ENCODE measurements at places on chromosomes 2 and 18.

- DNase-seq, result no peak
These were observed 294.5 kb downstream of the PLCL1 start for GRCh38 chr2:198098918-198099317.

GRCh38 chr18:13915995-13916431 is 677 bp upstream of the MC2R start:
- DNase-seq, result no peak

DNA sequence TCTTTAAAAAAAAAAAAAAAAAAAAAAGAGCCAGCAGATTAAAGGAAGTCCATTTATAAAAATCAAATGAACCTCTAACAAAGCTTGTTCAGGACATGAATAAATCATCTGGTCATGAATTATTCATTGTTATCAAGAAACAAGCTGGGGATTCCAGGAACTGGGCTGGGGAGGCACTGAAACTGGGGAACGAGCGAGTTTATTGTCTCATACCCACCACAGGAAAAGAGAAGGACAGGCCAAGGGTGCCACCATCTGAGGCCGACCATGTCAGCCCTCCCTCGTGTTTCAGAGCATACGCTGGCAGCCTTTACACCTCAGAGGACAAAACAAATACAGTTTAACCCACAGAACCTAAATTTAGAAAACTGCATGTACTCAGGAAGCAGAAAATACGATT is 164.2 kb downstream of the VWC2L start:
- no peak for DNase-seq

- DNase-seq, result no peak
These were observed 1.6 kb downstream of the LRATD1 start for GRCh38 chr2:14634182-14634488.

GRCh38 chr2:204529795-204530463 is 15.3 kb upstream of the PARD3B start:
- DNase-seq, result no peak

DNA sequence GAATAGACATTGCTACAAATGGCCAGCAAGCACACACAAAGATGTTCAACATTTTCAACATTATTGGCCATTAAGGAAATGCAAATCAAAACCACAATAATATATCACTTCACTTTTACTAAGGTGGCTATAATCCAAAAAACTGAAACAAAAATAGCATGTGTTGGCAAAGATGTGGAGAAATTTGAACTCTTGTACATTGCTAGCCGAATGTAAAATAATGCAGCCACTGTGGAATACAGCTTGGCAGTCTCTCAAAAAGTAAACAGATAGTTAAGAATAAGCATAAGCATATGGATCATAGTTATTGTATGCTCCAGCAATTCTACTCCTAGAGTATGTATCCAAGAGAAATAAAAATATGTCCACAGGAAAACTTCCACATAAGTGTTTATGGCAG is 192.5 kb downstream of the EN1 start:
- no peak for DNase-seq

DNA sequence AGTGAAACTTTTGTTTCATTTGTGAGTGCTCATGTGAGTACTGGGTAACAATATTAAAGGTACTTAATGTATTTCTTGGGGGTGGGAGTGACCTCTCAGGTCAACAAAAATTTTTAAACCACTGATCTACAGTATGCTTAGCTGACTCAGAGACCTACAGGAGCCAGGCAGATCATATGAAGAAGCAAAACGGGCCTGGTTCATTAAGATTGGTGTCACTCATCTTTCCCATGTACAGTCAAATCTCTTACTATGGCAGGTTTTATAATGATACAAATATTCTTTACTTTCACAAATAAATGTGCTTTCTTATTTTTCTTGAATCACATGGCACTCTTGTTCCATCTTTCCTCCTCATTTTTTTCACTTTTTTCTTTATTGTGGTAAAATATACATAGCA is 7.7 kb upstream of the TMSB10 start:
- DNase-seq, result no peak

DNA sequence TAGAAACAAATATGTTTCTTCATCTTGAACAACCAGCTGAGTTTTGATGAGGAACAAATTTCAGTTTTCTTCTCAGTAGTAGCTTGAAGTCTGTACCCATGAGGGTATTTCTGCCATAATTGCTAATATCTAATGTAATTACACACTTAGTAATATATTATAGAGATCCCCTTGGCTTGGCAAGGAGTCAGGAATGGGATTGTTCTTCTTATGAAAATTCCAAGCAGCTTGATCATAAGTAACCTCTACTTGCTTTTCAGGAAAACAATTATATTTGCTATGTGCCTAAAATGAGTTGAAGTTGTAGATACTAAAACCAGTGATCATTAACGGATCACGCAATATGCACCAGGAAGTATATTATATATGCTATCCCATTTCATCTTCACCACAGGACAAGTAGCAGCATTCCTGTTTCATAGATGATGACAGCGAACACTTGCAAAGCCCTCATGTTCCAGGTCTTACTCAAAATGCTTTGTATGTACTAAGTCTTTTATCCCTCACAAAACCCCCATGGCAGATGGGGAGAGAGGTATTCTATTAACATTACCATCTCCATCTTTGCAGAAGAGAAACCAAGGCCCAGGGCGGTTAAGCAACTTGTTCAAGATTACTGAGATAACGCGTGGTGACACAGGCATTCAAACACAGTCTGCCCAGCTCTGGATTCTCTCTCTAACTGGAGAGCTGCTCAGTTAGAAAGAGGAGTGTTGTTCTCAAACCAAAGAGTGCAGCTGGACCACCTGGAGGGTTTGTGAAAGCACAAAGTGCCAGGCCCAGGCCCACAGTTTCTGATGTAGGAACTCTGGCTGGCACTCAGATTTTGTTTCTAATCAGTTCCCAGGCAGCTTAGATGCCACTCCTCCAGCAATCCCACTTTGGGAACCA is 21.8 kb upstream of the RGPD4 start:
- no peak for DNase-seq

- no peak for DNase-seq
These were observed 254.6 kb upstream of the PIK3C3 start for GRCh38 chr18:41700416-41700815.

- no peak for DNase-seq
These were observed 621.2 kb downstream of the CNTNAP5 start for GRCh38 chr2:124646166-124646815.

- no peak for DNase-seq
These were observed 103.3 kb downstream of the COL6A3 start for GRCh38 chr2:237310515-237311114.

- no peak for DNase-seq
These were observed 162.7 kb upstream of the COL3A1 start for GRCh38 chr2:188811522-188811921.

DNA sequence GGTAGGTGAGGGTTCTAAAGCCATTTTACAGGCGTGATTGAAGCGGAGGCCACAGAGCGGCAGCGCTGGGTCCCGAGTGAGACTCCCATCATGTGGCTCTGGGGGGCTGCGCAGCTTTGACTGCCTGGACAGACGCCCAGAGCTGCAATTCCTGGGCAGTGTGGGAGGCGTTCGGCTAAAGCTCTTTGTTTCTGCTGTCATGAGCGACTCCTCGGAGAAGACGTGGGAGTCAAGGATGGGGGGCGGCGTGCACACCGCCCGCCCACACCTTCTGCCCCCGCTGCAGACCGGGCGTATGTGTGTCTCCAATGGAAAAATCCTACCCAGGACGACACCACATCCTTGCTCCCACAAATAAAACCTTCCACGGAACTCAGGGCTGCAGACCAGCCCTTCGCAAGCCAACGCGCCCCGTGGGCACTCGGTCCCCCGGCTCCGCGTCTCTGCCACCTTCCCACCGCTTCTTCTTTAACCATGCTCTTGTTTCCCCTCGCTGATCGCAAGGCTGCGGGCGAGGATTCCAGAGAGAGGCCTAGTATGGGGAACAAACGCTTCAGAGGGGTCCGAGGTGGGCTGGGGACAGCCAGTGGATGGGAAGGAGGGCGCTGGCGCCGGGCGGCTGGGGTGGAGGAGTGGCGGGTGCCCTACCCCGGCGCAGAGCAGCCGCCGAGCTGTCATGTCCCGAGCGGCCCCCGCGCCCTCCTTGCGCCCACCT is 680 bp upstream of the LBH start:
- no peak for DNase-seq

- no peak for DNase-seq
These were observed 15.2 kb downstream of the INPP5D start for GRCh38 chr2:233075141-233075965.

DNA sequence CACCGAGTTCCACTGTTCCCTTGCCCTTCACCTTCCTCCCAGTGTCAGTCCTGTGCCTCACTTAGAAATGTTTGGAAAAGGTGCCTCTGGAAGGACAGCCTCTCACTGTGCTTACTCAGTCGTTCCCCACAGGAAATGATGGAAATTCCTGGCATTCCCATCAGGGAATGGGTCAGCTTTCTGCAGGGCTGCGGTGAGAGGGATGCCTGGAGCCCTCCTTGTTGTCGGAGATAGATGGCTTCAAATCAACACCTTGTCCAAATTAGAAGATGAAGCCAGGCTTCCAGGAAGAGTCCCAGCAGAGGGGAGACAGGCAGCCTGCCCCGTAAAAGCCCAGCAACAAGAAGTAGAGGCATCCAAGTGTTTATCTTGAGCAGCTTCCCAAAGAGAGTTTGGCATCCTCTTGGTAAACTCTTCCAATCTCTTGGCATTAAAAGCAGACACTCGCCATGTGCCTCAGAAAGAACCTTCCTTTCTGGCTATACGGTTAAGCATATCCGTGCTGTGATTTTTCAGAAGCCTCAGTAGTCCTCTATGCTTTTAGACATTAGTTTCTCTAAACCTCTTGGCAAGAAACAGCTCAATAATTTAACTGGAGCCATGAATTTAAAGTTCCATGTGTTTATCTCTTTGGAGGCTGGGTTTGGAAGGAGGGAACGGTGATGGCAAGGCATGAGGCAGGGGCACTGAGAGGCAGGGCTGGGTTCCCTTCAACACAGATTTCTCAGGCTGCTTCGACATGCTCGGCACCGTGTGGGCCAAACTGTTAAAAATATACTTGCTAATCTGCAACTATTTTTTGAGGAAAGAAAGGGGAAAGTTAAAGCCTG is 25.1 kb downstream of the COLEC12 start:
- DNase-seq, result no peak

- DNase-seq, result no peak
These were observed 1464.9 kb downstream of the SUCLG1 start for GRCh38 chr2:82994151-82994550.

GRCh38 chr2:241703032-241703604 is 1.3 kb downstream of the ING5 start:
- no peak for DNase-seq

DNA sequence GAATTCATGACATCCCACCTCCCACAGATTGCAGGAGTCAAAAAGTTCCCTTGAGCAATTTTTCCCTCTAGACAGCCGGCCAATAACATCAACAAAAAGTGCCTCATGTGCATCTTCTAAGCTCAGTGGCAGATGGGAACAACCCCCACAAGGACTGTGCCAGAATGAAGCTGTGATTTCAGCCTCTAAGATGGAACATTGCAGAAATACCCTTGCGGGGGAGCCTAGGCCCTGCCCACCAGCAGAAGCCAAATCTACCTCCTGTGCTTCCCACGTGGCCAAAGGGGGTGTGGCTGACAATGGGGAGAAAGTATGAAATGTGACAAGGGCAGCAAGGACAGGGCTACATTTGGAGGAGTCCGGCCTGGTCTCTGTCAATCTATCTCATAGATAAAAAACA is 482.3 kb downstream of the TGIF1 start:
- no peak for DNase-seq

- DNase-seq, result no peak
These were observed 129.5 kb downstream of the NDUFA10 start for GRCh38 chr2:239895669-239896068.

DNA sequence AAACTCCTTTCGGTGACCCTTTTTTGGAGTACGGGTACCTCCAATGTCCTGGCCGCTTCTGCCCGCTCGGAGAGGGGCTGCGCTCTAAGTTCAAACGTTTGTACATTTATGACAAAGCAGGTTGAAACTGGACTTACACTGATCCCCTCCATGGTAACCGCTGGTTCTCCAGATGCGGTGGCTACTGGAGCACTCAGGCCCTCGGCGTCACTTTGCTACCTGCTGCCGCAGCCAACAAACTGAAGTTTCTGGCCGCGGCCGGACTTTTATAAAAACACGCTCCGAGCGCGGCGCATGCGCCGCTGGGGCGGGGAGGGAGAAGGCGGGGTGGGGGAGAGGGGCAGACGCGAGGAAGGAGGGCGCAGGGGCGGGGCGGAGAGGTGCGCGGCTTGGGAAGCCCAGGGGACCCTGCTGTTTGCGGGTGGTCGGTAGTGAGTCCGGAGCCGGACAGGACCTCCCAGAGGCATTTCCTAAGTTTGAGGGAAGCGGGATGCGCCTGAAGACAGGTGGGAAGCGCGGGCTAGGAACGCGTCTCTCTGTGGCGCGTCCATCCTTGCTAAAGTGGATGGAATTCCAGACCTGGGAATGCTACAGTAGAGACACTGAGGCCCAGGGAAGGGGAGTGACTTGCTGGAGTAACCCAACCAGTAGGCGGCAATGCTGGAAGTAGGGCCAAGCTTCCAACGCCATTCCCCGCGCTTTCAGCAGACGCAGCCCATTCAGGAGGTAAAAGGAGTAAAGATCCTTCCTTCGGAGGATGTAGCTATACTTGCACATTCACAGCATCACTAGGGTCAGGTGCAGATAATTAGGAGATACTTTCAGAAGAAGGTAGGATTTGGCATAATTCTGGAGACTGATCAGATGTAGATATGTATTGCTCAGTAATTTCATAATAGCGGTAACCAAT is at the start of gene CXCR4:
Gene CXCR4, minus strand, starts transcription at position 241 of the 910 bp plus-strand sequence. Its CDS starts 89 bp downstream, at position 152.
- peak; percentile 57 for DNase-seq

DNA sequence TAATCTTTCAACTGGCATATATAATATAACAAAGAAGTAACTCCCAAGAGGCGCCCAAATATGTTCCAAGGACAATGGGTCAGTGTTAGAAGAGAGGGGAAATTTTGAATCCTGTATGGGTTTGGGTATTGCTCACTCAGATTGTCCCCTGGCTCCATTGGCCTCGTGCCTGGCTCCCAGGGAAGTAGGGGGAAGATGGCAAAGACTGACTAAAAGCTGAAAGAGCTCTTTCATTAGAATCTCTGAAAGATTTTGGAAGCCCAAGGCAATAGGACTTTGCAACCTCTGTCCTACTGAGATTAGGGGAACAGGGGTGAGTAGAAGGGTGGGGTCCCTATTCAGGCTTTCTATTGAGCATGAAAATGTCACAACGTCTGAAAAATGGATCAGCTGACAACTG is 1272.8 kb upstream of the ZEB2 start:
- DNase-seq, result no peak

DNA sequence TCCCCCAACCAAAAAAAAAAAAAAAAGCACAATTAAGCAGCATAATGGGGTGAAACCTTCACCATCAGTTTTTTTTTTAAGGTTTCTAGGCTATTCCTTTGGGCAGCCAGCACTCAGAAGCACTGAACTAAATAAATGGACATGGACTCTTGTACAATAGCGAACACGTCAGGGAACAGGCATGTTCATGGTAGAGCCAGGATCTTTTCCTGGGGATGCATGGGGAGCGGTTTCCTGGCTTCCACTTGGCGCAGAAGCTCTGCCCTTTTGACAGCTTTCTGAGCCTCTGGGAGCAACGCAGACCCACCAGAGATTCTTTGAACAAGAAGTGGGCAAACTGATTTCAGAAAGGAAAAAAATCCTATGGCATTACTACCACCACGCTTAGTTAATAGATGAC is 35.0 kb downstream of the ALPK2 start:
- DNase-seq, result no peak

GRCh38 chr2:70553334-70553583 is 367 bp downstream of the TGFA start:
- no peak for DNase-seq
